Lower lobe of right lung (tissue), 2 donors: ENCODE measurements at places on chromosomes 3 and 15. TPM values are rescaled to one million over a fixed set of nuclear protein-coding genes. Genes with fewer than 3 reads are reported as not detected.

LINS1 gene
- 18.8 TPM for total RNA-seq

USP13 gene
- total RNA-seq, result 13.9 TPM

PLCB2 gene
- 105 TPM for total RNA-seq

P2RY13 gene
- 14.4 TPM for total RNA-seq

KPNA1 gene
- 54.5 TPM for total RNA-seq

SRGAP3 gene
- total RNA-seq, result 7.8 TPM

PRSS50 gene
- total RNA-seq, result 0.41 TPM

NPAP1 gene
- 0.12 TPM for total RNA-seq

TRH gene
- total RNA-seq, result not detected

PRTG gene
- 10.5 TPM for total RNA-seq

ASB14 gene
- 0.50 TPM for total RNA-seq
